ENCODE measurements at places on chromosomes 1 and 21.

DNA sequence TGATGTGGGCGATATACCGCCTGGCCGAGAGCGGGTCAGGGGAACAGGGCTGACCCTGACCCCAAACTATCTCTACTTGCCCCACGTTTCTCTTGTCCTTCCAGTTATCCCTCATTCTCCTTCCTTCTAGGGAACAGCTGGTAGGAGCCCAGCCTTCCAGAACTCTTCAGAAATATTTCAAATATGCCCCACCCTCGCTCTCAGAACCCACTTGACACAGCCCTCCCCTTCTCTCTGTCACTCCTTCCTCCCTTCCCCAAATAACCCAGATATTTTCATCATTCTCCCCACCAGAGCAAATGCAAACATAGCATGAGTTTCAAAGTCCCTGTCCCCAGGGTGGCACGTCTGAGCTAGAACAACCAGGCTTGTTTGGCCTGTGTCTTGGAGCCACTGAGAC is 1.1 kb downstream of the CACNA1S start:
- DNase-seq: no peak

- peak; percentile 28 for DNase-seq
Observed at GRCh38 chr1:161082996-161083747, 6.2 kb downstream of the NECTIN4 start.

GRCh38 chr1:6499296-6499695 is 7.8 kb upstream of the PLEKHG5 start:
- no peak for DNase-seq

GRCh38 chr1:12636098-12636950 is 7.6 kb upstream of the AADACL4 start:
- DNase-seq: peak; percentile 40

DNA sequence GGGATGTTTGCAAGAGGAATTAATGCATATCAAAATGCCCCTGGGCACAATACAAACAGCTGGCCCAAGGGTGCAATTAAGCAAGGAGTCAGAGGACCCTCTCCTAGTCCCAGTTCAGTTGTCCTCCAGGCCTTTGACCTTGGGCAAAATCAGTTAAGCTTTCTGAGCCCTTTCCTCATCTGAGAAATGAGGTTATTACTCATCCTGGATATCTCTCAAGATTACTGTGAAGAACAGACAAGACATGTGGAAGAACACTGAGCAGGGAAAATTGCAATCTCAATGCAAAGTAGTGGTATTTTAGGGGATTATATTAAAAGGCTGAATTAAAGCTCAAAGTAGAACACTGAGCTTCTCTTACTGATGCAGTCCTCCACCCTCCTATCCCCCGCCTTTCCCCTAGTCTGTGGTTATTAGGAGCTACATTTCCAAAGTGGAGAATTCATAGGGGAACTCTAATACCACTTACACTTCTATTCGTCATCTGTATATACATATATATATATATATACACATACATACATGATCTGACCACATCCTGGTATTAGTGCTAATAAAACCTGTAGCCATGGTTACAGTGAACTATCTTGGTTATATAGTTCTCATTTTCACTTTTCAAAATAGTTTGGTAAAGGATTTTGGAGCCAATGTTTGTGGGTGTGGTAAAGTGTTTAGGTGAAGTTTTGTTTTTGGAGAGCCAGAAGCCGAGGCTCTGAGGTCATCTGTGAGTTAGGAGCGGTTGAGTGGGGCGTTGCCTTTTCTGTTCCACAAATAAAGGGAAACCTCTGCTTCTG is 18.1 kb downstream of the KIAA0040 start:
- no peak for DNase-seq

GRCh38 chr1:171055966-171056643 is 34.6 kb upstream of the FMO3 start:
- no peak for DNase-seq

GRCh38 chr1:174956976-174957375 is 42.8 kb upstream of the CACYBP start:
- no peak for DNase-seq

DNA sequence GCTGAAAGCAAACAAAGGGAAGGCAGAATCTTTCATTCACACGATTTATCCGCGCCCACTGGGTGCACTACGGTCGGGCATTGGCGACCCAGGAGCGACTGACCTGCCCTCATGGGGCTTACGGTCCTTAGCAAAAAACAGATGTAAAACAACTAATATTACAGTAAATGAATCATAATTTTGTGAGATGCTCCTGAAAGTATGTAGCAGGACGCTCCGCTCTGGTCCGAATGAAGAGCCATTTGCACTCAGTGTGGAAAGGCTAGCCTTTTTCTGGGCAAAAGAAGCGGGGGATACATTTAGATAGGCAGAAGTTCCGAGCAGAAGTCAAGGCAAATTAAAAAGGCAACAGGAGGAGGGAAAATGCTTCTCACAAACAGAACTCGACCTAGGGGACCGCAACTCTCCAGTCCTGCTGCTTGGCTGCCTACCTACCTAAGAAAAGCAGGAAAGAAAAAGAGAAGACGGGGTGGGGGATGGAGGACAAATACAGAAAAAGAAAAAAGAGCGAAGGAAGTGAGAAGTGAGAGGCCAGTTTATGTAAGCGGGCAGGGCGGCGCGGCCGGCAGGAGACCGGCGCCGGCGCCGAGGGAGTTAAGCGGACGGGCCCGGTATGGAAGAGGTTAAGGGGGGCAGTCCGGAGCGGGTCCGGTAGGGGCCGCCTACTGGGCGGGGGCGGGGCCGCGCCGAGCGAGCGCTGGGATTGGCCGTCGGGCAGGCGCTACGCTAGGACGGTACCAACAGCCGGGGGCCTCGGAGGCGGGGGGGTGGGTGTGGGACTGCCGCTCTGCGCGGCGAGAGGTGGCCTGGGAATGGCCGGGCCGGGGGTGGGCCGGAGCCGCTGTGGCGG is at the start of gene FAM20B:
FAM20B (plus strand) TSS at position 770 of the 850 bp plus-strand sequence. CDS start 17,954 bp downstream, outside the sequence.
- peak; percentile 94 for DNase-seq

DNA sequence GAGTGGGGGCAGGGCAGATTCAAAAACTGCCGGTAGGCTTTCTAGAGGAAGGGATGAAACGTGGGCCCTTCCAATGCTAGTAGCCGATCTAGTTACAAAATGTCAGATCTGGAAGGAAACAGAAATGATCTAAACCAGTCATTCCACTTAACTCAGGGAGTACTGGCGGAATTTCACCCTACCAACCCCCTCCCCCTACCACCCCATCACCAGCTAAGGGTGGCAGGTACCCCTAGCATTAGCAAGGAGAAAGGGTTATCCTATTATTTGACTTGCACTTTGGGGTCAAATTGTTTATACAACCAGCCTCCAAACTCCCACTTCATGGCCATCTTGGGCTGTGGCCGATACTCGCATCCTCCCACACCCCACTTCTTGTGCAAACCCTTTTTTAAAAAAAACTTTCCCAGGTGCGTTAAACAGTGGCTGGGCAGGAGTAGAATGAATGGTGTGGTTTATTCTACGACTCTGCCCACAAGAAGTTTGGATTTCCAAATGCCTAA is 644 bp upstream of the MRPL24 start:
- no peak for DNase-seq

DNA sequence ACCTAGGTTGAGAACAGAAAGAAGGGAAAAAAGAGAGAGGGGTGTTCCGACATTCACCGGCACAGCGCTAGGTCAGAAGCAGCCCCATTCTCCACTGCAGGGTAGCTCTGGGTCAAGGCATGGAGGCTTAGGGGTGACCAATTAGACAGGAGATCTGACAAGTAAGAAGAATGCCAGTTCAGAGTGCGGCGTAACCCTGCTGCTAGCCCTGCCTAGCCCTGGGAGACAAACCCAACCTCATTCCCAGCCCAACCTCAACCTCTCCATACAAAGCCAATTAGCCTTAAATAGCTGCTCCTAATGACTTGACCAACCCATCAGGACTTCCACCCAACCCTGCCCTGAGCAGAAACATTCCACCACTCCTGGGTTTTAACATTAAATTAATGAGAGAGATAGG is 3.4 kb downstream of the PRELP start:
- DNase-seq: no peak

Measured in uterus (tissue), 4 donors.